Ovary (tissue), 10 donors: ENCODE measurements at places on chromosomes 7 and 10. TPM values are rescaled to one million over a fixed set of nuclear protein-coding genes. Genes with fewer than 3 reads are reported as not detected.

GRCh38 chr10:78053211-78053868 lies 19.7 kb downstream of the RPS24 start:
- DNase-seq = no peak

- peak; percentile 85 for DNase-seq
These were observed 254.1 kb downstream of the TNS3 start for GRCh38 chr7:47327698-47328391.

DNA sequence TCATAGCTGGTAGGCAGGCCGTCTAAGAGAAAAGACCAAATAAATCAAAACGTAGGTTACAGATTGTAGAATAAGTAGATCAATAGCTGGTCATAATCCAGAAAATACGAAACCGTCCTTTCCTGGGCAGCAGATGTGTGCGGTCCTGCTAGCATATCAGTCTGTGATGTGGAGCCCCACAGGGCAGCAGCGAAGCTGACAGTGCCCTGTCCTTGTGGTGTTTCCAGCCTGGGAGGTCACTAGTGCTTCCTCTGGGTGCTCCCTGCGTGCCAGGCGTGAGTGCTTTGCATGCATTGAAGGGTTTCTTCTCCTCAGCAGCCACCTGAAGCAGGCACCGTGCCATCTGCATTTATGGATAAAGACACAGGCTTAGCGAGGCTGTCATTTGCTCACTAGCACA lies 41.7 kb downstream of the IL15RA start:
- no peak for DNase-seq

- DNase-seq = no peak
These were observed 89.3 kb downstream of the NPSR1 start for GRCh38 chr7:34747176-34747781.

- DNase-seq = no peak
These were observed 27.8 kb downstream of the KLF6 start for GRCh38 chr10:3757250-3757637.

- no peak for DNase-seq
These were observed 130.7 kb downstream of the REEP3 start for GRCh38 chr10:63651864-63652263.

GRCh38 chr10:79136236-79137005 lies 67.7 kb downstream of the ZMIZ1 start:
- no peak for DNase-seq

GRCh38 chr7:85306115-85306514 lies 119.3 kb upstream of the SEMA3D start:
- DNase-seq = no peak

DNA sequence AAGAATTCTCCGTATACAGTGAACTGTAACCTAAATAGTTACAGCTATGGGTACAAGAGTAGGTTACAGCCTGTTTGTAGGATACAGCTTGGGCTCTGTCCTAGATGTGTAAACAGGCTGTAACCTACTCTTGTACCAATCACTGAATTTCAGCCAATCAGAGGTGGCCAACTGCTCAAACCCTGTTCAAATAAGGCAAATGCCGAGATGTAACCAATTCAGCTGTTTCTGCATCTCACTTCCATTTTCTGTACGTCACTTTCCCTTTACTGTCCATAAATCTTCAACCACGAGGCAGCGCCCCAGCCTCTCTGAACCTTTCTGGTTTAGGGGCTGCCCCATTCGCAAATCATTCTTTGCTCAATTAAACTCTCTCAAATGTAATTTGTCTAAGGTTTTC lies 8.3 kb upstream of the MMP21 start:
- no peak for DNase-seq

- peak; percentile 42 for DNase-seq
These were observed 31.1 kb downstream of the SKIDA1 start for GRCh38 chr10:21494191-21495001.

- no peak for DNase-seq
These were observed 86.4 kb upstream of the ELMO1 start for GRCh38 chr7:37534893-37535610.

Gene PTPRZ1
- polyA plus RNA-seq = 0.48 TPM

Gene SFTPA1
- polyA plus RNA-seq = not detected
